Activated CD8-positive, alpha-beta T cell treated with anti-CD3 and anti-CD28 coated beads, Interleukin-2, amount 10 ng/mL, durations not matched to agents 7 days and 5 days (primary cell): ENCODE measurements at places on chromosomes 1 and 21.
A peak's percentile ranks its signal among the peaks of the same experiment; 100 is the strongest.

GRCh38 chr1:95033843-95034242 is 38.9 kb downstream of the ALG14 start:
- DNase-seq, result no peak

DNA sequence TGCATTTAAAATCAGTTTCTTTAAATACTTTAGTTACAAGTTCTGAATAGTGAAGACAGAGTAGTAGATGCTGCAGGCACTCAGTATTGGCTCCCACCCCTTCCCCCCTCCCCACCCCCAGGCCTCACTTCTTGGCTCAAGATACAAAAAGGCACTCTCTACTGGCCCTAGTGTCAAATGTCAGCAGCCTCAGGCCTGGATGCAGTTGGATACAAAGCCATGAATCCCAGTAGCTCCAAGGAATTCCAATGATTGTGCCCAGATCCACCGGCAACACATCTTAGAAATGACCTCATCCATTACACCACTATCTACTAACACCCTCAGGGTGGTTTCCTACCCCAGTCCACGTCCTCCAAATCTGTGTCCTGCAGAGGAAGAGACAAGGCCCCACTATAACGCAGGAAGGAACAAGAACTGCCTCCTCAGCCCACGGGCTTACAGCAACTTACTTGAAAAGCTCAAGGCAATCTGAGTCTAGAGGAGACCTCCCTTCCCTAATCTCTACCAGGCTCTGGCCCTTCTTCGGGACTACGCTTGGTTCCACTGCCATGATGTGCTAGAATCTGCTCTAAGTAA is 17.6 kb downstream of the ACADM start:
- DNase-seq, result no peak

GRCh38 chr1:18411820-18412641 is 68.7 kb upstream of the KLHDC7A start:
- DNase-seq, result no peak

DNA sequence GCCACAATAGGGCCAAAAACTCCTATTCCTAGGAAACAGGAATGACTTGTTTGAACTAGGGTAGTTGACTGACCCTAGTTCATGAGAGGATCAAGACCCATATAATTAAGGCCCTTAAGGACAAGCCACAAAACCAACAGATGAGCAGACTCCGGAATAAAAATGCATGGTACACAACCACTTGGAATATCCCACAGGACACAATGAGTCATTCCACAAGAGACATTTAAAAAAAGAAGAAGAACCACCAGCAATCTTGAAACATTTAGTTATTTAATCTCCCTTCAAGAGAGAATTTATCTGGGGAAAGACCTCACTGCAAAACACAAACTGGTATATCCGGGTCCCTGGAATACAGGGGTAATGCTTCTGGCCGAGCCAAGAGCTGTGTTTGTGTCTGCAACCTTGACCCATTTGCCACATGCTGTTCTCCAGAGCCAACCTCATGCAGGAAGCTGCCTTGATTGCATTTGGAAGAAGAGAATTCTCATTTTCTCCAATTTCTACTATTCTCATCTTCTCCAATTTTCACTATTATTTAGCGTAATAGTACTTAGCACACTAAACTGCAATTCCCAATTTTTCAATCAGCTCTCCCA is 135.5 kb downstream of the TGFBR3 start:
- DNase-seq, result no peak

DNA sequence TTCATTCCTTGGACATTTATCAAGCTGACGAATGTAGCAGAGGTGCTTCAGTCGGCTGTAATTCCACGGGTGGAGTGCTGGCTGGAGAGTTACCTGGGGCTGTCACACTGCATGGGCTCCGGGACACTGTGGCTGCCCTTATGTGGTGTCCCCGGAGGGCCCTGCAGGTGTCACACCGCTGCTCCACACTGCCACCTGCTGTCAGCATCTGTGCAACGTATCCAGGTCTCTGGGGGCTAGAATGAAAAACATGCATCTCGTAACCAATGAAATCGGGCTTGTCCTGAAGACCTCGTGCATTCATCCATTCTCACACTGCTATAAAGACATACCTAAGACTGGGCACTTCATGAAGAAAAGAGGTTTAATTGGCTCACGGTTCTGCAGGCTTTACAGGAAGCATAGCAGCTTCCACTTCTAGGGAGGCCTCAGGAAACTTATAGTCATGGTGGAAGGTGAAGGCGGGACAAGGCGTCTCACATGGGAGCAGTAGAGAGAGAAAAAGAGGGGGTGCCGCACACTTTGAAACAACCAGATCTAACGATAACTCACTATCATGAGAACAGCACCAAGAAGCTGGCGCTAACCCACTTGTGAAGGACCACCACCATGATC is 46.7 kb upstream of the PCBP3 start:
- DNase-seq, result peak; percentile 90
